ENCODE measurements at places on chromosomes 3 and 15.
A peak's percentile ranks its signal among the peaks of the same experiment; 100 is the strongest.

- peak; percentile 88 for DNase-seq
Measured at GRCh38 chr15:30065025-30065801, 17.5 kb upstream of the GOLGA8J start.

DNA sequence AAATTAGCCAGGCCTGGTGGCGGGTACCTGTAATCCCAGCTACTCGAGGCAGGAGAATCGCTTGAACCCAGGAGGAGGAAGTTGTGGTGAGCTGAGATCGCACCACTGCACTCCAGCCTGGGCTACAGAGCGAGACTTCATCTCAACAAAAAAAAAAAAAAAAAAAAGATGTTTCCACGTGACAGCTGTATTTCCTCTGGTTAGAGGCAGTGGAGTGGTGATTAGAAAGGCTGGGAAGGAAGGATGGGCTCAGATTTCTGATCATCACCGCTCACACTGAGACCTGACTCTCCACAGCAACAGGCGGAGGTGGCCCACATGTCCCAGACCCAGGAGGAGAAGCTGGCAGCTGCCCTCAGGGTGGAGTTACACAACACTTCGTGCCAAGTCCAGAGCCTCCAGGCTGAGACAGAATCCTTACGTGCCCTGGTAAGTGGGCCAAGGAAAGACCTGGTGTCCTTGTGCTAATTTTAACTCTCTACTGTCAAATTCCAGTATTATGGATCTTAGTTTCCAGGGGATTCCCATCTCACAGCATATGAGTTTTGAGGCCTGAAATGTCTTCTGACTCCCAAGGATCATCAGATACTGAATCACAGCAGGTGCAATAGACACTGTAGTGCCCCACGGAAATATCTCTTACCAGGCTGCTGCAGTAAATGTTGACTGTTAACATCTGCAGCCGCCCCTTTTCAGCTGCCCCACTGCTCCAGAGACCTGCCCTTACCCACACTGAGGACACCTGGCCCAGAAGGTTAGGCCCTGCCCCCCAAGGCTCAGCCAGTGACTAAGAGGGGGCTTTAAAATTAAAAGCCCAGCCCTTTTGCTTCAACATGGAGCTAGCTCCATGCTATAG is 66.9 kb downstream of the BFSP2 start:
- no peak for DNase-seq

- DNase-seq, result no peak
Measured at GRCh38 chr15:99478977-99479376, 86.8 kb upstream of the MEF2A start.

DNA sequence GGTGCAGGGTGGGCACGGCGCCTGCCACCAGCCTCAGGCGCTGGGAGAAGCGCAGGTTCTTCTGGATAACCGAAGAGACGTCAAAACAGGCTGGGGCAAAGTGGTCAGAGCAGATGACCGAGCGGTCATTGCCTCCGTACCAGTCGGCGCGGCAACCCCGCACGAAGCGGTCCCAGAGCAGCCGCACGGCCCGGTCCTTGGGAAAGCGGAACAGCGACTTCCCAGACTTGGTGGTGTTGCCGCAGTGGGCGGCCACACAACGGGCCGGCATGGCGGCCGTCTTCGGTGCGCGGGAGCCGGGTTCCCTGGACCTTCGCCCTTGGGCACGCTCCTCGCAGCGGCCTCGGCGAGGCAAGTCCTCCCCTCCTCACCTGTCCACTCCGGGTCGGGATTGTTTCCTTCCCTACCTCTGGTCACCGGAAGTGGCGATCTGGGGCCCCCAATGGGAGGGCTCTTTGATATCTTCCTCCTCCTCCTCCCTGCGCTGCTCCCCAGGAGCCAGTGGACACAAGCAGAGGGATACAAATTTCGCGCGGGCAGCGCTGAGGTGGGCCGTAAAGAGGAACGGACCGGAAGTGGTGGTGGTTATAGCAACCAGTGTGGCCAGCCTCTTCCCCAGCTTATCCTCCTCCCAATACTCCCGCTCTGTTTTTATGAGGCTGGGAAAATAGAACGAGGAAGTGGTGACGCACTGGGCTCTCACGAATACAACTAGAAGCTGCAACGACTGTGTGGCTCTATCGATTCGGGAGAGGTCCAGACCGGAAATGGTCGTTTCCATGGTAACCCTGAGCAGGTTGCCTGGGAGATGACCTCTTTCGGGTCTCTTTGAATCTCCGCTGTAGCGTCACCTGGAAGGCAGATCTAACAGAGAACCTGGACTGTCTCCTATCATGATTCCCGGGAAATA is at the start of the genes LRRC49 and THAP10:
TSS of gene LRRC49 (plus strand) at position 825 of the 910 bp plus-strand sequence. CDS start at position 894, 69 bp downstream.
TSS of gene THAP10 (minus strand) at position 432 of the 910 bp plus-strand sequence. CDS start at position 271, 161 bp downstream.
- peak; percentile 93 for DNase-seq

DNA sequence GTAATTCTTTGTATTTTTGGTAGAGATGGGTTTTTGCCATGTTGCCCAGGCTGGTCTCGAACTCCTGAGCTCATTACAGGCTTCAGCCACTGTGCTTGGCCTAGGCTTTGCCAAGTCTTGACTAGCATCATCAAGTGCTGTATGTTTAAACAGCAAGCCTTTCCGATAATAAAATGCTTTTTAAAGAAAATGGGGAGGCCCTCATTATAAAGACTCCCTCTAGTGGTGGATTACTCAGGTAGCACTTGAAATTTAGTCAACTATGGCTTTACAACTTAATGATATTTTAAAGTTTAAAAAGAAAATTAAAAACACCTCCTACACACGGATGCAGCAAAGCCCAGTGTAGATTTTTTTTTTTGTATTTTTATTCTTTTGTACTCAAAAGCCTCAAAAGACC is 213.6 kb downstream of the GAP43 start:
- no peak for DNase-seq

GRCh38 chr3:142272200-142272891 is 47.0 kb upstream of the GK5 start:
- no peak for DNase-seq

All from BJ (cell line).